ENCODE measurements at places on chromosomes 16 and 17. TPM values are rescaled to one million over a fixed set of nuclear protein-coding genes. Genes with fewer than 3 reads are reported as not detected.

GRCh38 chr17:49456183-49456965, 38.7 kb upstream of the NGFR start:
- no peak for DNase-seq

- peak; percentile 34 for DNase-seq
Observed at GRCh38 chr17:77790143-77790829, 168.2 kb upstream of the TNRC6C start.

GRCh38 chr17:44314869-44315661, 6.7 kb downstream of the RUNDC3A start:
- no peak for DNase-seq

DNA sequence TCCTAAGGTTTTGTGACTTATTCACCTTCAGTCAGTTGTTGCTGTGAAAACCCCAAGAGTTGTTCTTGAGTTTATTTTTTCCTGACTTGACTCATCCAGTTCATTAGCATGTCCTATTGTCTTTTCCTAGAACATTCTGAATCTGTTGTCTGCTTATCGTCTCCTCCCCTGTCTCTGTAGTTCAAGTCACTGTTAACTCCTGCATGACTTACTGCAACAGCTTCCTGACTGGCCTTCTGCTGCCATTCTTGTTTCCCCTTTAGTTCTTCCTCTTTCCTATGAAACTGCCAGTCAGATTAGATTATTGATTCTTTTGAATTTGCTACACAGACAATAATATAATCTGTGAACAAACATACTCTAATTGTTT, 161.5 kb downstream of the FTO start:
- DNase-seq: no peak

DNA sequence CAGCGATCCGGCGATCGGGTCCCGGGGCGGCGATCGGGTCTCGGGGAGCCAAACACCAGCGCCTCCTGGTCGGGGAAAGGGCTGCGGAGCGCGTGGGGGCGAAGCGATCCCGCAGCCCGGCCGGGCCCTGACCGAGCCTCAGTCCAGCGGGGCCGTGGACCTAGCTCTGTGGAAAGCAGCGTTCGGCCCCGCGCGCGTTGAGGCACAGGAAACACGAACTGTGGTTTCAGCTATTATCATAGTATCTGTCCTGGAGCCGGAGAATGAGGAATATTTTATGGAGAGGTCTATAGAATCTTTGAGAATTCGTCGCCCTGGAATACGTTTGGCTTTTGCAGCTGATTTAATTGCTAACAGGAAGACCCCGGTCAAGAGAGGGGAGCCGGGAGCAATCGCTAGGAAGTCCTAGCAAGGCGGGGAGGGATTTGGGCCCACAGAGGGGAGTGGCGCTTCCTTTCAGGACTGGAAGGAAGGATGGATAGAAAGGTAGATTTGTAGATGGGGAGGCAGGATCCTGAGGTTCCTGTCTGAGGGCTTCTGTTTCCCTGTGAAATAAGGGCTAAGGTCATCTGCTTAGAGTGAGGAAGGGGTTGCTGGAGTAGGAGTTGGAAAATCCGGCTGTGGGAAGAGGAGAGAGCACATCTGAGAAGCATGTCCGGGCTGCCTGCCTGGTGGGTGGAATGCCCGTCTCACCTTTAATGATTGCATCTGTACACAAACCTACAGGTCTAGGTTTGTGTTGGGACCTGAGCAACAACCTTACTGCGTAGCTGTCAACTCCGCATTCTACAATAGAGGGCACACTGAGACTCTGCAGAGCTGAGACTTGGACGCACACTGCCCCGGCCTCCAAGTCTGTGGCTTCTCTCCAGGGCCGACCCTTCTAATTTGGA, 770 bp downstream of the CCNF start:
- no peak for DNase-seq

- DNase-seq: no peak
Observed at GRCh38 chr17:9356488-9356911, 219.1 kb downstream of the STX8 start.

DNA sequence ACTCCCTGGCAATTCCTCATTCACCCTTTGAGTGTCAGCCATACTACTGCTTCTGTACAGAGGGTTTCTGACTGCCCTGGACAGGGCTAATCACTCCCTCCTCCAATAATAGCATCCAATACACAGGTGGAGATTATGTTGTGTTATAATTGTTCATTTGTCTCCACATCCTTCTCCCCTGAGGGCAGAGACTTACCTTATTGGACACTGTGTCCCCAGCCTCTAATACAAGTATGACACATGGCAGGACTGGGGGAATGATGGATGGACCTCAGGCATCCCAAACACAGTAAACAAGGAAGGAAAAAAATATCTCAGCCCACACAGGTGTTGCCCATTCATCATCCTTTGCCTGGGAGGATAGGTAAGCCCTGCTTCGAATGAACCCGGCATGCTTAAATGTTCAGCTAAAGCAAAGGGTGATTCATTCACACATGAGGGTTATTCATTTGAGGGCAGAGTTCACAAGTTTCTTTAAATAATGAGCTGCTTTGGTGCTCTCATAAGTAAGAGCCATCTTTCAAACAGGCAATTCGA, 34.8 kb downstream of the MMD start:
- DNase-seq: no peak

The LRRC37B gene
- total RNA-seq: 12.5 TPM

The E2F4 gene
- 33.4 TPM for total RNA-seq
